Kidney (tissue), 22 donors: ENCODE measurements at places on chromosomes 6 and 20. TPM values are rescaled to one million over a fixed set of nuclear protein-coding genes. Genes with fewer than 3 reads are reported as not detected.

MATN4 gene
- total RNA-seq, result 0.19 TPM

TSHZ2 gene
- total RNA-seq, result 15.5 TPM

PPP1R16B gene
- total RNA-seq, result 29.4 TPM

SIM1 gene
- 31.8 TPM for total RNA-seq

GLP1R gene
- 0.22 TPM for total RNA-seq

EPHA7 gene
- total RNA-seq, result 27.0 TPM

SLC22A2 gene
- total RNA-seq, result 27.9 TPM

PRSS35 gene
- total RNA-seq, result 0.66 TPM

PFDN4 gene
- total RNA-seq, result 19.7 TPM

ZNF391 gene
- total RNA-seq, result 5.4 TPM

GRCh38 chr6:37319156-37319555, 34.6 kb upstream of the RNF8 start:
- no peak for DNase-seq

- no peak for DNase-seq
These were observed 1.5 kb downstream of the FAM210B start for GRCh38 chr20:56360133-56360907.

DNA sequence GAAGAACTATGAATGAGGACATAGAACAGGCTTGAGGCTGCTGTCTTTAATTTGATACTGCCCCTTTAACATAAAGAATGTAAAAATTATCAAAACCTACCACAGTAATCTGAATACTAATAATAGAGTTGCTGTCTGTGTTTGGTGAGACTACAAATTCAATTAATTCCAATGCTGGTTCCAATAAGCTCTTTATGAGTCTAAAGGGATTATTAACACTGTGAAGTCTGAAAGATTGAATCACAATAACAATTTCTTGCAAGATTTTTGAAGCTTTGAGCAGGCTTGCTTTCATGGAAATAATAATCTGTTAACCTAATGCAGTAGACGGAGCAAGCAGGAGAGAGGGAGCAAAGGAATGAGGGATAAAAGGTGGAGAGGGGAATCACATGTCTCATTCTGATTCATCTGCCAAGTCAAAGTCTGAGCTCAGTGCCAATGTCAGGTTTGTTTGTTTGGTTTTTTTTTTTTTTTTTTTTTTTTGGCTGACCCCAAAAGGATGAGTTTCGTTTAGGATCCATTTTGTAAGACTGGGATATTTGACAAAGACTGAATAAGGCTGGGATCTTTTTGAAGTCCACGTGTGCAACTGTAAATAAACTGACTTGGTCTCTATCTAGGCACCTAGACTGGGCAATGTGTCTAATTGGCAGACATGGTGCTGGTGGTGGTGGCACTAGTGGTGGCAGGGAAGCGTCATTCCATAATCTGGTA, 211.6 kb downstream of the RNF144B start:
- DNase-seq, result no peak

- no peak for DNase-seq
These were observed 12.3 kb downstream of the MAN1A1 start for GRCh38 chr6:119337252-119337651.

DNA sequence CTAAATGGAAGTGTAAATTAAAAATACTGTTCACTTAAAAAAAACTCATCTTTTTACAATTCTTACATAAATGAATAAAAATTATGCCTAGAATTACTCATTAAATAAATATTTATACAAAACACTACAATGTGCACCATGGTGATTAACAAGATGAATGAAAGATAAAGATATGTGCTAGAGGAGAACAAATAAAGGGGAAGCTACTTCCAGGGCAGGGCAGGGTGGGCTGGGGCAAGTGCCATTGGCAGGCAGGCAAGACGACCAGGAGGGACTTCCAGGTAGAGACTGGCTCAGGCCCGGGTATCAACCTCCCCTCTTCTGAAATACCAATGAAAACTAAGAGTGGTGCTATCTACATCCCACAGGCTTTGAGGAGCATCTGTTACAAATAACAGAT, 20.4 kb downstream of the PREP start:
- DNase-seq, result no peak

- DNase-seq, result no peak
These were observed 41.2 kb downstream of the CDC5L start for GRCh38 chr6:44428682-44429081.

DNA sequence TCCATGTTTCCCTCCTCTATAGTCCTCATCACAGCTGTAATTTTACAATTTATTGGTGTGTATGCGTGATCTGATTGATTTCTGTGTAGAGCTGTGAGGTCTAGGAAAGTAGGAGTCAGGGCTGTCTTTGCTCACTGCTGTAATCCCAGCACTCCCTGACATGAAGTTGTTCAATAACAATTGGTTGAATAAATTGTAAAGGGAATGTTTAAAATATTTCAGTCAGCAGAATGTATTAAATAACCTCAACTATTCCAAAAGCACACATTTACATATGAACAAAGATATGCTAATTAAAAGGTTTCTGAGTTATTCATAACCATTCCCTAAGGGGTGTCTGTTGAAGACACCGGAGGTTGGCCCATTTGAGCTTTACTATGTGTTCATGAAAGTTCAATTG, 31.5 kb downstream of the NOX3 start:
- DNase-seq, result no peak

DNA sequence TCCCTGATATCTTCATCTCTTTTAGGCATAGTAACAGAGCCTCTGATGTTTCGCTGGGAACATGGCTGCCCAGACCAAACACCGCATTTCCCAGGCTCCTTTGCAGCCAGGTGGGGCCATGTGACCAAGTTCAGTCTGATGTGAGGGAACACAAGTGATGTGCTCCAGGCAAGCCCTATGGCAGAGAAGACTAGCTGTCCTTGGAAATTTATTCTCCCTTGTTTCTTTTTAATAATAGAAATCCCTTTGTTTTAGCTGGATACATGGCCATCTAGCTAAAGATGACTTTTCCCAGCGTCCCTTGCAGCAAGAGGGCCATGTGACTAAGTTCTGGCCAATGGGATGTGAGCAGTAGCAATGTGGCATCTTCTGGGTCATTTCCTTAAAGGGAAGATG, 30.8 kb downstream of the SLC2A10 start:
- DNase-seq, result no peak

GRCh38 chr20:29079769-29080690, 2177.4 kb upstream of the DEFB115 start:
- DNase-seq, result peak; percentile 72

GRCh38 chr6:41726876-41727275, 8.5 kb downstream of the TFEB start:
- no peak for DNase-seq

DNA sequence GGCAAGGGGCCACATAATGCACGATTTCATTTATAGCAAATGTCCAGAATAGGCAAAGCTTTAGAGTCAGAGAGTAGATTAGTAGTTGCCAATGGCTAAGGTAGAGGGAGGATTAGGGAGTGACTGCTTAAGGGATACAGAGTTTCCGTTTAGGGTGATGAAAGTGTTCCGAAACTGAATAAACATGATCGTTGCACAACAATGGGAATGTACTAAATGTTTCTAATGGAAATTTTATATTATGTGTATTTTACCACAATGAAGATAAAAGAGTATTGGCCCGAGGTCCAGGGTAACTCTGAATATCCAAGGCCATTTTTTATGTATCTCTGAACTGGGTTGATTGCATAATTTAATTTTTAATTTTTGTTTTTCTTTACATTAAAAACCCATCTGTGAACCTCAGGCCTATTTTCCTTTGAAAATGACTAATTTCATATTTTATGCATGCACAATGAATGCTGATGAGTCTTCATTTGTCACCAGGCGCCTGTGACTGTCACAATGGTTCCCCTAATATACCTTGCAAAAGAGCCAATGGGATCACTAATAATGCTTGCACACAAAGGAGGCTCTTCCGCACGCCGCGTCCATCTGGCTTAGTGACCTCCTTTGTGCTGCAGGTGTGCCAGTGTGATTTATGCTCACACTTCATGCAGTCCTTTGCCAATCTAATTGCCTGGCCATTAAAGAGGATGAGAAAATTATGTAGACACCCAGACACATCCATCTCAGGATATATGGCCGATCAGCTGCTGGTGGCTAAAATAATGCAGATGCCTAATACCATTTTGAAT, 612.5 kb downstream of the CDH26 start:
- no peak for DNase-seq

- DNase-seq, result peak; percentile 47
These were observed 12.1 kb downstream of the VEGFA start for GRCh38 chr6:43781941-43782704.

DNA sequence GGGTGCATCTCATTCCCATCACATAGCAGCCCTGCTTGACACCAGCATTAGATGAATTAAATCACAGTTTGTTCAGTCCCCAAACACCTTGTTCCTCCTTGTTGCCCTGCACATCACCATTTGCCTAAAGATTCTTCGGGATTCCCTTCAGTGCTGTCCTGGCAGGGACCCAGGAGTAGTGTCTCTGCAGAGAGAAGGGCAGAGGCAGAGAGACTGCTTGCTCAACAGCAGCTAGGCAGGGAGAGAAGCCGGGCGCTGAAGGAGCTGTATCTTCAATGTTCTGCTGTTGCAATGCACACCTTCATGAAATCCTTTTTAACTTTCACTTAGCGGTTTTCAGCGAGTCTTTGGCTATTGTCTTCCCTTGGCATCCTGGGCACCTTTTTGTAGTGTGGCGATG, 362.9 kb downstream of the FARS2 start:
- no peak for DNase-seq

GRCh38 chr6:151437401-151437800, 14.5 kb downstream of the RMND1 start:
- DNase-seq, result no peak

DNA sequence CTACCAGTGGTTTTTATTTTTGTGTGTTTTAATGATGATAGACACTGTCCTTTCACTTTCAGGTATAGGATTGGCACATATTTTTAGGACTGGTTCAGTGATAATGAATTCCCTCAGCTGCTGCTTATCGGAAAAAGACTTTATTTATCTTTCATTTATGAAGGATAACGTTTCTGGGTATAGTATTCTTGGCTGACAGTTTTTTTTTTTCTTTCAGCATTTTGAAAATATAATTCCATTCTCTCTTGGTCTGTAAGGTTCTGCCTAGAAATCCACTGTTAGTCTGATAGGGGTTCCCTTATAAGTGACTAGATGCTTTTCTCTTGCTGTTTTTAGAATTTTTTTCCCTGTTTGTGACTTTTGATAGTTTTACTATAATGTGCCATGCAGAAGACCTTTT, 313.1 kb downstream of the TENT5A start:
- DNase-seq, result no peak

DNA sequence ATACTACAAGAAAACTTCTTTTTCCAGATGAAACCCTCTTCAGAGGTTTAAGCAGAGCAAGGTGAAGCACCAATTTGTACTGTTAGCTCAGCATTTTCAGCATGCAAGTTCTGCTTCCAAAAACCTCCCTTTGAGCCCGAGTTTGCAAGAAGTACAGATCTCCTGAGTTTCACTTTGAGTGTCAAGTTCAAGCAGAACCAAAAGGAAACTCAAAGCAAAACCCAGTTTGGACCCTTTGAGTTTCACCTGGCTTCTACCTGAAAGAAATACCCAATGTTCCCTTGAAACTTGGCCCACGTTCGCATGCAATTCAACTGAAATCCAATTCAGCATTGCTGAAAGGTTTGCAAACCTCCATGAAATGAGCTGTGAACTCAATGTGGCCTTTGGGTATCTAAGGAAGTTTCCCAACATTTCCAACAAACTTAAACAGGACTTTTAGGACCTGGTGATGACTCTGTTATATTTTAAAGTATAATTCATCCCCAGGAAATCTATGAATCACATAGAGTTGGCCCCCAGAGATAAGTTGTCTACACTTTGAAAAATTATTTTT, 62.9 kb upstream of the HBS1L start:
- DNase-seq, result no peak

GRCh38 chr20:49851231-49851705, 38.6 kb downstream of the SLC9A8 start:
- DNase-seq, result no peak

DNA sequence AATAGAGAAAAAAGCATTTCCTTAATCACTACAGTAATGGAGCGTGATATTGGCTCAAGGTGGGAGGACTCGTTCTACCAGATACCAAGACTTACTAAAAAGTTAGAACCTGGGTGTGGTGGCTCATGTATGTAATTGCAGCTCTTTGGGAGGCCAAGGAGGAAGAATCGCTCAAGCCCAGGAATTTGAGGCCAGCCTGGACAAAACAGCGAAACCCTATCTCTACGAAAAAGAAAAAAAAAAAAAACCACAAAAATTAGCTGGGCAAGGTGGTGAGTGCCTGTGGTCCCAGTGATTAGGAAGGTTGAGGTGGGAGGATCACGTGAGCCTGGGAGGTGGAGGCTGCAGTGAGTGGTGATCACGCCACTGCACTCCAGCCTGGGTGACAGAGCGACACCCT, 24.0 kb upstream of the ATRN start:
- DNase-seq, result peak; percentile 39

GRCh38 chr6:140077827-140078560, 703.5 kb upstream of the CITED2 start:
- no peak for DNase-seq

- DNase-seq, result peak; percentile 78
These were observed 128.5 kb downstream of the HFE start for GRCh38 chr6:26215585-26216358.

- peak; percentile 78 for DNase-seq
These were observed 143.8 kb downstream of the UNC5CL start for GRCh38 chr6:40894962-40895799.

- DNase-seq, result peak; percentile 79
These were observed 163.2 kb upstream of the ZNF337 start for GRCh38 chr20:25859649-25860530.

GRCh38 chr20:57658447-57658832, 38.2 kb upstream of the ZBP1 start:
- DNase-seq, result no peak

GRCh38 chr6:88490908-88491264, 324.7 kb upstream of the CNR1 start:
- no peak for DNase-seq

- no peak for DNase-seq
These were observed 180.9 kb downstream of the KIF16B start for GRCh38 chr20:16392346-16392745.

GRCh38 chr20:62303340-62304226, 786 bp downstream of the ADRM1 start:
- peak; percentile 70 for DNase-seq

DNA sequence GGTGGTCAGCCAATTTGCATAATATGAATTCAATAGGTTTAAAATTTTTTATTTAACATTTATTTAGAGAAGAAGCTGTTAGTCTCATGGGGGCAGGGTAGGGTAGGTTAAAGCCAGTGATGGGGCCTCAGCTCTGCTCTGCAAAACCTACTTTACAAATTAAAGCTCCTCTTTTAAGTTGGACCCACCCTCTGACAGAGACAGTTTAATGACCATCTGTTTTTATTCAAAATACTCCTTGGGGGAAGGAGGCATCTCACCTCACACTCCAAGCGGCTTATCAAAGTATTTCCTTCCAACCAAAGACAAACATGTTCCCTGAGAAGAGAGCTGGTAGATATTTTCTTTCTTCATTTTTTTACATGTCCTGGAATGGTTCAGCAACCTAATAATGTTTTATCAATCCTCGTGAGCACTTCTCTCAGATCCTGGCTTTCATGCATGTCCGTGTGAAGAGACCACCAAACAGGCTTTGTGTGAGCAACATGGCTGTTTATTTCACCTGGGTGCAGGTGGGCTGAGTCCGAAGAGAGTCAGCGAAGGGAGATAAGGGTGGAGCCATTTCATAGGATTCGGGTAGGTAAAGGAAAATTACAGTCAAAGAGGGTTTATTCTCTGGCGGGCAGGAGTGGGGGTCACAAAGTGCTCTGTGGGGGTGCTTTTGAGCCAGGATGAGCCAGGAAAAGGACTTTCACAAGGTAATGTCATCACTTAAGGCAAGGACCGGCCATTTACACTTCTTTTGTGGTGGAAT, 184.7 kb downstream of the GJA1 start:
- no peak for DNase-seq

- no peak for DNase-seq
These were observed 271.2 kb upstream of the PRDM1 start for GRCh38 chr6:105814745-105815536.
